A549 treated with GW870086 at 1 μM for 4 hours (cell line): ENCODE measurements at places on chromosomes 6 and 20. TPM values are rescaled to one million over a fixed set of nuclear protein-coding genes. Genes with fewer than 3 reads are reported as not detected.

KCNS1 gene
- not detected in 5 replicates for total RNA-seq

LY6G6F gene
- not detected in 5 replicates for total RNA-seq

PRKN gene
- 0.16 TPM in 1 of 5 replicates, not detected in the others for total RNA-seq

NOTCH4 gene
- 0.38 to 0.79 TPM (median 0.71 TPM) in 5 replicates for total RNA-seq

ERVFRD-1 gene
- not detected in 5 replicates for total RNA-seq

MOG gene
- total RNA-seq, result not detected in 5 replicates

SYNCRIP gene
- 120 to 141 TPM (median 123 TPM) in 5 replicates for total RNA-seq

LRP11 gene
- 27.5 to 39.7 TPM (median 36.2 TPM) in 5 replicates for total RNA-seq

PPP1R14C gene
- total RNA-seq, result 1.5 to 1.9 TPM (median 1.6 TPM) in 5 replicates

PRDM13 gene
- total RNA-seq, result 0.81 to 1.2 TPM (median 0.87 TPM) in 5 replicates
